ENCODE measurements at places on chromosomes 3 and 15.

DNA sequence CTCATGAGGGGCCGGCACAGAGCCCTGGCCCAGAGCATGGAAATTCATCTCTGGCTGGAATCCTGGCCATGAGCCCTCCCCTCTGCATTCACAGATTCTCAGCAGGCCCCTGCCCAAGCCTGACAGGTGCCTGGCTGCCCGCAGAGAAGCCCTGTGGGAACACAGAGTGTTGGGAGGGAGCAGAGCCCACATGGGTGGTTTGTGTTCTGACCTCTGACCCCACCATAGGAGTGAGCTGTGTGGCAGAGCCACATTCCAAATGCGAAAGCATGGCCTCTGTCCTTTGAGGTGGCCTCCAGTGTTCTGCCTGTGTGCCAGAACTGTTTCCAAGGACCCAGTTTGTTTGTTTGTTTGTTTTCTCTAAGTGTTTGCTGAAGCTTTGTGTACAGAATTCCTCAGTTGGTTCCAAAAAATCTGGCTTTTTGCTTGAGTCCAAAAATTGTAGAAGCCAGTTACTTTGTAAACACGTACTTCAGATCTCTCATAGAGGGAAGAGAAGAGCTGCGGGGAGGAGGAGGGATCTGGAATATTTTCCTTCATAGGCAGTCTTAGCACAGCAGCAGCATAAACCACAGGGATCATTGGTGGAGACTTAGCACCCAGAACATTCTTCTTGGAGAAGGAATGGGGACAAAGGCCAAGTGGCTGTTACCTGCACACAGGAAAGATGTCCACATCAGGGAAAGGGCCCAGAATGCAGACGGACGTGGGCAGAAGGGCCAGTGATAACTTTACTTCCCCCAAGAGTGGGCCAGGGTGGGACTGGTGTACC, 36.0 kb downstream of the GRAMD2A start:
- DNase-seq = no peak

GRCh38 chr3:12458901-12459300, 25.4 kb upstream of the TSEN2 start:
- DNase-seq = no peak

DNA sequence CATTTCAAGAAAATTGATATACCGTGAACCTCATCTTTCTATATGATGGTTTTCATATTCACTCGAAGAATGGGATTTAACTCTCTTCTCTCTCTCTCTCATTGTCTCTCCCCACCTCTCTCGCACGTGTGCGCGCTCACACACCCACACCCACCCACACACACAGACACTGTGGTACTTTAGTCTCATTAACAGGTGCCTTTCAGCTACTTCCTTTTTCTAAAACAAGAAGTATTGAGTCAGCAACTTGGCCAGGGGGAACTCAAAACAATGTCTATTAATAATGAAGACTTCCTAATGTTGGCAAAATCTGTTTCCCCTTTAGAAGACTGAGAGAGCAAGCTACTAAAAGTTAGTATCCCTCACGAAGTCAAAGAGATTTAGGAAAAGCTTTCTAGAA, 150.7 kb downstream of the TMCO5A start:
- DNase-seq = peak; percentile 69

DNA sequence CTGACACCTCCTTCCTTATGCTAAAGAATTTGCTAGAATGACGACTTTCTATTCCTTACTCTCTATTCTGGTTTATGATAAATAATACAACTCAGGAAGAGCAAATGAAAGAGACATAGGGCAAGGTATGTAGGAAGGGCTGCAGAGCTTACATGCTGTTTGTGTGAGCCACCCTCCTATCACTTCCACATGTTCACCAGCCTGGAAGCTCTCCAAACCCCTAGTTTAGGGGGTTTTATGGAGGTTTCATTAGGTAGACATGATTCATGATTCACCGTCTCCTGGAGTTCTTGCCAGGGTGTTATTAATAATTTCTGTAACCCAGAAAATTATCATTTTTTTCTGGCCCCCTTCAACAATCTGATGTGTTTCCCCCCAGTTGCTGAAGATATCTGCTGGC, 172.1 kb upstream of the COL8A1 start:
- DNase-seq = no peak

DNA sequence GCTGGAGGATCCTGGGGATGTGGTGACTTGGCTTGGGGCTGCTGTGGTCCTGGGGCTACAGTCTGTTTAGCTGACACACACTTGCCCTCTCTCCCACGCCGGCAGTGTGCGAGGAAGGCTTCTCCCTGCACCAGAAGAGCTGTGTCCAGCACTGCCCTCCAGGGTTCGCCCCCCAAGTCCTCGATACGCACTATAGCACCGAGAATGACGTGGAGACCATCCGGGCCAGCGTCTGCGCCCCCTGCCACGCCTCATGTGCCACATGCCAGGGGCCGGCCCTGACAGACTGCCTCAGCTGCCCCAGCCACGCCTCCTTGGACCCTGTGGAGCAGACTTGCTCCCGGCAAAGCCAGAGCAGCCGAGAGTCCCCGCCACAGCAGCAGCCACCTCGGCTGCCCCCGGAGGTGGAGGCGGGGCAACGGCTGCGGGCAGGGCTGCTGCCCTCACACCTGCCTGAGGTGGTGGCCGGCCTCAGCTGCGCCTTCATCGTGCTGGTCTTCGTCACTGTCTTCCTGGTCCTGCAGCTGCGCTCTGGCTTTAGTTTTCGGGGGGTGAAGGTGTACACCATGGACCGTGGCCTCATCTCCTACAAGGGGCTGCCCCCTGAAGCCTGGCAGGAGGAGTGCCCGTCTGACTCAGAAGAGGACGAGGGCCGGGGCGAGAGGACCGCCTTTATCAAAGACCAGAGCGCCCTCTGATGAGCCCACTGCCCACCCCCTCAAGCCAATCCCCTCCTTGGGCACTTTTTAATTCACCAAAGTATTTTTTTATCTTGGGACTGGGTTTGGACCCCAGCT, 2.9 kb upstream of the FES start:
- no peak for DNase-seq

- no peak for DNase-seq
These were observed 173.0 kb upstream of the RORA start for GRCh38 chr15:61401903-61402698.

DNA sequence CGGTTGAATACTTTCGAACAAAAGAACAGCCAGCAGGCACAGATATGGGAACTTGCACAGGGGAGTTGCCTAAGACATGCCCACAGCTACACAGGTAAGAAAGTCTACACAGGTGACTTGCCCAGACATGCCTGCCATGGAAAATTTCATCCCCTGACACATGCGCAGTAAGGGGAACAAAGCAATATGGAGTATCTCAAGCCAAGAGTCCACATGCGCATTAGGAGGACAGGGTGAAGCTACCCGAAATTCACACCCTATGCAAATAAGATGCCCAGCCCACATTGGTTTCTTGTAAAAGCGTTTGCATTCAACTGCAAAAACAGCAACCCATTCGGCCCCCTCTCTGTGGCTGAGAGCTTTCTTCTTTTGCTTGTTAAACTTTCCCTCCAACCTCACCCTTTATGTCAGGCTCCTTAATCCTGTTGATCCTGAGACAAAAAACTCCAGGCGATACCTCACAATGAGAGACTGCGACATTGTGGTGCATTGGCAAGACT, 49.3 kb upstream of the TRPM1 start:
- no peak for DNase-seq

DNA sequence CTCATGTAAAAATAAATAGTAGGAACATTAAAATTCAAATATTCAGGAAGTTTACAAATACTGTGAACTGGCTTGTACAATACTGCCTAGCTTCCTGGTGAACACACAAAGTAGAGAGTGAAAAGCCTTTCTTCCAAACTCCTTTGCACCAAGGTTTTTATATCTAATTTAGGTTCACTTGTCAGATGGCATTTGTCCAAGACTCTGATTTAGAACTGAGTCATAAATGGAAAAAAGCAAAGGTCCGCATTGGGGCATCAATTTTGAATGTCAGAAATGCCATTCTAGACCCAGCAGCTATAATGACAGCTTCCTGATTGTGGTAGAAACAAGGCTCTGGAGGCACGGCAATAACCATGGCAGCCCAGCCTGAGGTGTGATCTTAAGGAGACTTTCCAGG, 160.7 kb downstream of the PDE8A start:
- no peak for DNase-seq

- peak; percentile 91 for DNase-seq
These were observed 27.3 kb downstream of the KLF13 start for GRCh38 chr15:31353931-31354330.

Data from pons (tissue), 1 donor.